ENCODE measurements at places on chromosomes 13 and 19.

- no peak for DNase-seq
These were observed 38.8 kb downstream of the ARHGEF7 start for GRCh38 chr13:111153977-111154332.

DNA sequence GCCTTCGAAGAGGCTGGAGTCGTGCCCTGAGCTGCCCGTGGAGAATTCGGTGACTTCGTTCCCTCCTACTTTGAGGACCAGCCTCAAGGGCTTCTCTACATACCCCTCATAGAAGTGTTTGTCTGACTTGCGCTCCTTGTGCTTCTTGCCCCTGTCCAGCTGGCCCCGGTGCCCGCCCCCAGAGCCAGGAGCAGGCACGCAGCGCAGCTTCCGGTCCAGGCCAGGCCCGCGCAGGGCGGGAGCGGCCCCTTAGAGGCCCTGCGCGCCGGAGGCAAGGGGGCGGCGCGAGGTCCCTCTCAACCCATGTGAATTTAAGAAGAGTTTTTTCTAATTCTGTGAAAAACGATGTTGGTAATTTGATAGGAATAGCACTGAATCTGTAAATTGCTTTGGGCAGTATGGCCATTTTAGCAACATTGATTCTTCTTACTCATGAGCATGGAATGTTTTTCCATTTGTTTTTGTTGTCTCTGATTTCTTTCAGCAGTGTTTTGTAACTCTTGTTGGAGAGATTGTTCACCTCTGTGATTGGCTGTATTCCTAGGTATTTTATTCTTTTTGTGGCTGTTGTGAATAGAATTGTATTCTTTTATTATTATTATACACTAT lies 46.9 kb upstream of the SOX21 start:
- no peak for DNase-seq

DNA sequence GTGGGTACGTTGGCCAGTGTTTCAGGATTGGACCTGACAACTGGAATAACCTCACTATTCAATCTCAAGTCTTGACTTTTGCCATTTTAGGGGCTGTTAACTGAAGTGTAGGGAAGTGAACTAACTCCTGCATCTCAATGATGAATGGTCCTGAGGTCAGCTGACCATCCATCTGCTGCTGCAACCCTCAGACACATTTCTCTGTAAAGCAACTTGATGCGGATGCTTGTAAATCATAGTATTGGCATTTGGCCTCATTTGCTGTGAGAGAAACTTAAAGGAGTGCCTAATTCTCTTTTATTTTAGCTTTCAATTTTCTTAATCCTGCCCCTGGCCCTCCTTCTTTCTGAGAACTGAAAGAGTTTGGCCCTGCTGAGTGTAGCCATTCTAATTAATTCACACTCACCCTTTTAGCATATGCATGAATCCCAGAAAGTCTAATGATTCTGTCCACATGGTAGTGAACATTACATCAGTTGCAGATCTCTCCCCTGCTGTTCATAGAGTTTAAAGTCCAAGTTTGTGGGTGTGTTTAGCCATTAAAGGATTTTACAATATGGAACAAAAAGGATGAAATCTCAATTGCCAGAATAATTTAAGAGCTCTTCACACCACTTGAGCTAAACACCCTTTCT lies 1531.4 kb upstream of the SLC10A2 start:
- DNase-seq = no peak

DNA sequence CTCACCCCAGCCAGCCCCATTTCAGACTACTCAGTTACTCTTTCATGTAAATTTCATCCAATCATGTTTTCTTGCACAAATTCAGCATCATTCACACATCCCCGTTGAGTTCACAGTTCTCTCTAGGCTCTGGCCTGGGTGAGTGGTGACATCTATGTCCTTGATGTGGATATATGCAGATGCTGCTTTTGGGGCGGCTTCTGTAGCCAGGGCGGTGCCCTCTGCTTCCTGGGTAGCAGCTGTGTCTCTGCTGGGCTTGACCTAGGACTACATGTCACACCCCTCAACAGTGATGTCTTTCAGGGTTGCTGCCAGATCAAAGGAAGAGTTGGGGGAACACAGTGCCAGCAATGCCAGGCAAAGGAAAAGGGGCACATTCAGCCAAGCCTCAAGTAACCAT lies 68.5 kb upstream of the KCTD15 start:
- no peak for DNase-seq

GRCh38 chr13:74795526-74795925 lies 661.3 kb upstream of the KLF12 start:
- no peak for DNase-seq

DNA sequence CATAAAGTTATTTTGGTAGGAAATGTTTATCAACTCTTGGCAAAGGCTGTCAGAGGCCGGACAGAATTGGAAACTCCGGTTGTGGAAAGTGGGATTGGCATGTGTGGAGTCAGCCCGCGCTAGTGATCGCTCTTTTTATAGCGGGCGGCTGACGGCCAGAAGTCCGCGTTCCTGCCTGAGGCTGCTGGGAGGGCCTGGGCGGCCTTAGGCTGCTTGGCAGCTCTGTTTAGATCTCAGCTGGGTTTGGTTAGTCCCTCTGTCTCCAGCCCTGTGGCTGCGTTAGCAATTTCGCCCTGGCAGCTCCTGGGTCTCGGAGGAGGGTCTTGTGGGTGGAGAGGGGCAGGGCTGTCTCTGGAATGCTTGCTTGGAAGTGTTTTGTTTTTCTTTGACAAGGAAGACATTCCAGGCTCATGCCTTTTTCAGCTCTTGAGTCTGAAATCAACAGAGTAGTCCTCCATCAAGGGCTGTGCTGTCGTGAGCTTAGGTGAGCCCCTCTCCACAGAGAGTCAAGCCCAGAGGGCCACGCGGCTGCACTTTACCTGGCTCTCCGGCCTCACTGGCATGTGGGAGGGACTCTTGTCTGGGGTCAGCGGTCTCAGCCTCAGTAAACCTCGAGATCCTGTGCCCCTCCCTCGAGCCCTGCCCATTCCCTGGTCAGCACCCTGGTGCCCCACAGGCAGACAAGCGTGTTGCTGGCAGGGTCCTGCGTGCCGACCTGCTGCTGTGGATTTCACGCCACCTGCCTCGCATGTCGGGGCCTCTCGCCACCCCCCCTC lies 22.5 kb downstream of the DOT1L start:
- DNase-seq = no peak

- no peak for DNase-seq
These were observed 4.3 kb upstream of the JUNB start for GRCh38 chr19:12786952-12787351.

- no peak for DNase-seq
These were observed 338.9 kb downstream of the PCDH17 start for GRCh38 chr13:57970404-57970803.

DNA sequence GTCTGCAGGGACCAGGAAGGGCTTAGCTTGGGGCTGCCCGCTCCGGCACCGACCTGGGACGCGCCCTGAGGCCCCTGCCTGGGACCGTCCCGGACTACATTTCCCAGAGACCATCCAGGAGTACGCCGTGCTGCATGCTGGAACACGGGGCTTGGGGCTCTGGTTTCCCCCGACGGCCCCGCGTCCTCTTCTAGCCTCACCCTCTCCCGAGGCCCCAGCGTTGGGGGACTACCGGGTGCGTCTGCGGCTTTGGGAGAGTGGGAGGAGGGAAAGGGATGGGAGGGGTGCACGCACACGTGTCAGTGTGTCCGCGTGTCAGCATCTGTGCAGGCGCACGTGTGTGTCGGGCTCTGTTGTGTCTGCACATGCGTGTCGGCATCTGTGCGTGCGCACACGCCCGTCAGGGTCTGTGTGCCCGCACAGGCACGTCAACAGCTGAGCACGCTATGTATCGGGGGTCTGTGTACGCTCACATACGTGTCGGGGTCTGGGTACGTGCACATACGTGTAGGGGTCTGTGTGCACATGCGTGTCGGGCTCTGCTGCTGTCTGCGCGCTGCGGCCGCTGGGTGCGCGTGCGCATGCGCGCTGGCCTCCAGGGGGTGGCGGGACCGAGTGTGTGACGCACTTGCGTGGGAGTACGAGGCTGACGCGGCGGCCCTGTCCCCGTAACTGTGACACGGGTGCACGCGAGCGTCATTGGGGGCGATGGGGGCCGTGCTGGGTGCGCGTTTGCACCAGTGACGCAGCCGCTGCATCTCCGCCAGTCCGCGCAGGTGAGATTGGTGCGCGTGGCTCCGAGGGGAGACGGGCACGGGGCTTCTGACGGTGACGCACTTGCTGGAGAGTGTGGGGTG lies at the start of gene ZNF331:
Gene ZNF331 (plus strand): TSS at position 625 of the 857 bp plus-strand sequence. CDS start 31,232 bp downstream, outside the sequence.
- DNase-seq = peak; percentile 50

GRCh38 chr13:30774214-30774730 lies 38.9 kb downstream of the ALOX5AP start:
- no peak for DNase-seq

DNA sequence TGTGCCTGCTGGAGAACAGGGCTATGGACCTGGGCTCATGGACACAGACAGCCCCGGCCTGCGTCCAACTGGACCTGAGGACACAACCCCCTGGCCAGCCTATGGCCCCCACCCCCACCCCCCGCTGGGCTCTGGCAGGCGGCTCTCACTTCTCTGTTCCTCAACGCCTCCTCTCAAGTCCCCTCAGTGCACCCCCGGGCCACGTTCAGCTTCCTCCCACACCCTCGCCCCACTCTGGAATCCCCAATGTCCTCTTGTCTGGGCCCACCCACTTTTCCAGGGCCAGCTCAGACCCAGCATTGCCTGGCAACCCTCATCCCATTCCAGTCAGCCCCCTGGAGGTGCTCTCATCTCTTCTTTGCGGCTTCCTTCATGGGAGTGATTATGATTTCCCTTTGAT lies 130.2 kb upstream of the SPACA7 start:
- no peak for DNase-seq

DNA sequence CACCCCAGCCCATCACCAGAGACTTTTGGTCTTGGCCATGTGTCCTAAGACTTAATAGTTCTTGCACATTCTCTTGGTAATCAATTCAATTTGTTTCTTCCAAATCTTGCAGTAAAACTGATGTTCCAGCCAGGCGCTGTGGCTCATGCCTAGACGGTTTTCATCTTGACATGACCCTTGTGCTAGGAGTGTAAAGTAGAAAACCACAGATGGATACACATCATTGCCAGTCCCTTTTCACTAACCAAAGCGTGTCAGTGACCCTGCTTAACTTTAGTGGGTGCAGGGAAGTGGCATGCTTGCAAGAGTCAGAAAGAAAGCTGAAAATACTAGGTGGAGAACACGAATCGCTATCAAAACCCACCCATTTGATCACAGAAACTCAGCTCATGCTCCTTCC lies 18.0 kb upstream of the CD70 start:
- no peak for DNase-seq

DNA sequence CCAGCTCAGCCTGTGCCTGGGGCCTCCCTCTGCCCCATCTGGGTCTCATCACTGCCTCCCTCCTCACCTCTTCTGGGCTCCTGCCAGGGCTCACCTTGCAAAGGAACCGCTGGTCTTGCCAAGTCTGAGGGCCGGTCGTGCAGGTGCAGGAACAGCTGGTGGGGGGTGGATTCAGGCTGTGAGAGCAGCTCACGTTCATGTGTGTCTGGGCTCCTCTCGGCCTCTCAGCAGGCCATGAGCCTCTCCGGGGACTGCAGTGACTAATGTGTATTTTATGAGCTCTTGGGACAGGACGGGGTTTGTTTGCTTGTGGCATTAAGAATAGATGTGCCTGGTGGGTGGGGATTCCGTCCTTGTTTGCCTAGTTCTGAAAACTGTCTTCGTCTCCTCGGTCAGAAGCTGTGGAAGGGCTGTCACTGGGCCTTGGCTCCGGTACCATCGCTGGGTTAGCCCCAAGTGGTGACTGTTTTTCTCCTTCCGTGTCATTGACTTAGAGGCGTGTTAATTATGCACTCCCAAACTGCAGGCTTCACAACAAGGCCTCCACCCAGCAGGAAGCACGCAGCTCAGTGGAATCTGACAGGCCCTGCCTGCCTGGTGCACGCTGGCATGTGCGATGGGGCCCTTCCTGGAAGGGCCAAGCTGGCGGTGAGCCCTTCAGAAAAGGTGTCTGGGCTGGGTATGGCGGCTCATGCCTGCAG lies 77.6 kb downstream of the KDM4B start:
- DNase-seq = no peak

GRCh38 chr19:46904114-46905060 lies 43.6 kb downstream of the ARHGAP35 start:
- DNase-seq = no peak
